ENCODE measurements at places on chromosomes 2 and 18.

GRCh38 chr2:27086090-27086723 is 365 bp upstream of the KHK start:
- peak; percentile 97 for DNase-seq

GRCh38 chr2:7182525-7182924 is 265.3 kb downstream of the RNF144A start:
- no peak for DNase-seq

- no peak for DNase-seq
Observed at GRCh38 chr18:9209279-9209678, 72.7 kb downstream of the ANKRD12 start.

- no peak for DNase-seq
Observed at GRCh38 chr2:207403950-207404349, 125.8 kb upstream of the CREB1 start.

DNA sequence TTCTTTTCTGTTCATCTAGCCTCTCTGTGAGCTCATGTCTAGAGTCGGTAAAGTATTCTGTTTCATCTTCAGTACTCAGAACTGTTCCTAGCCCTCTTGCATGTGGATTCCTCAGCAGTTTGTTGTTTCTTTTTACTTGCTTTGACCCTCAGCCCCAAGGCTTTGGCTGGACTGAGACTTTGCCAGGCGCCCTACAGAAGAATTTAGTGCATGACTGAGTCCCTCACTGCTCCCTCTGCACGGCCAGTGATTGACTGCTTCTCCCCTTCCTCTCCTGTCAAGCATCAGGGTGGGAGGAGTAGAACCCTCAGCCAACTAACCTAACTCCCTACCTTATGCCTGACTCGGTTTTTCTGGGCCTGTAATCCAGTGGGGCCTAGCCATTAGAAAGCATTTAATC is 109.8 kb downstream of the ESCO1 start:
- DNase-seq = no peak

GRCh38 chr2:88074854-88075292 is 7.2 kb downstream of the SMYD1 start:
- no peak for DNase-seq

DNA sequence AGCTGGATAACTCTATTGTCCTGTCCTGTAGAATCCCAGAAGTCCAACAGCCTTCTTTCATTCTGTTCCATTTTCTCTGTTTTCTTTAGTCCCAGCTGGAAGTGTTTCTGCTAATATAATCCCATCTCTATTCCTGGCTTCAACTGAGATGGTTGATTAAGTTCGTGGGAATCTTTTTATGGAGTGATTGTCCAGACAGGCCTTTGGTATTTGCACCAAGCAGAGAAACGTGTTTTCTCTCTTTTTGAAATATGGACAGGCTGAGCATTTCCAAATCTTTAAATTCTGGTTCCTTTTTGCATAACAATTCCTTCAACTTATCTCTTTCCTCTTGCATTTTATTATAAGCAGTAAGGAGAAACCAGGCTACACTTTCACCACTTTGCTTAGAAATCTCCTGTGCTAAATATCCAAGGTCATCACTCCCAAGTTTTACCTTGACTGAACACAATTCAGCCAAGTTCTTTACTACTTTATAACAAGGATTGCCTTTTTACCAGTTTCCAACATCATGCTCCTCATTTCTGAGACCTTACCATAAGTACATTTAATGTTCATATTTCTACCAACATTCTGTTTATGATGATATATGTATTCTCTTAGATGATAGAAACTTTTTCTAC is 108.8 kb downstream of the ZFP36L2 start:
- DNase-seq = no peak

GRCh38 chr2:134669731-134670669 is 48.8 kb downstream of the TMEM163 start:
- no peak for DNase-seq

GRCh38 chr2:139201516-139201915 is 421.3 kb upstream of the NXPH2 start:
- DNase-seq = no peak

DNA sequence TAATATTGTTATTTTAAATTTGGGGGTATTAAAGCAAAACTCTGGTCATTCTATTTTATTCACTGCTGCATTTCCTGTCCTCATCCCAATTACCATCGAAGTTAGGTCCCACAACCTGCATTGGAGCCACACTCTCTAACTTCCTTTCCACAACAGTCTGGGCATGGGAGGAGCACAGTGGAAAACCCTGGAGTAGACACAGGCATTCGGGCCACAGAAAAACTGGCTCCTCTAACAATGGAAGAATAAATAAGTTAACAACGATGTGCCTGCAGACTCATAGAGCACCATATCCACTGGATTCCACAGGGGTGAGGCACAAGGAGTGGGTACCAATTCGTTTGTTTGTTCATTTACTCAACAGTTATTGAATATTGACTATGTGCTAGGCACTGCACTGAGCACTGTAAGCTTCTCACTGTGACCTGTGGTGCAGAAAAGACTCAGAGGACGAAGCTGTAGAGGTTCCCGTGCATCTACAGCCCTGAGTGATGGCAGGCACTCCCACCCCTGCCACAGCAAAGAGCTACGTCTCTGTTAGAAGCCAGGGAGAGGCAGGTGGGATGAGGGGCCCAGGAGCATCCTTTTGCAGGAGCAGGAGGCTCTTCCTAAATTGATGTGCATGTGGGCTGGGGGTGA is 154.2 kb upstream of the PGAP1 start:
- no peak for DNase-seq

DNA sequence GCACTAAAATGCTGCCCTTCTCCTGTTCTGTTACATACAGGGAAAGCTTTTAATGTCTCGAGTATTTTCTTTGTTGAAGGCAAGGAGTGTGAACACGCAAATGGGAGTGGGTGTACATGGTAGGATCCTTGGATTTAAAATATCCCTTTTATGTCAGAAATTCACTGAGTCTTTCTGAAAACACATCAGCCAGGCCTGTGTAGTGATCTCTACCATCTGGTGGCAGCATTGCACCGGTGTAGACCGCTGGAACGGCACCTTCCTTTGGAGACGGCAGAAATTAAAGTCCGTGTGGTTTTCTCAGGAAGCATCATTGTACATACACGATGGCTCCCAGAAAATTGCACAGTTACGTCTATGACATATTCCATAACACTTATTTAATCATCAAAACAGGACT is 515.8 kb downstream of the GALR1 start:
- DNase-seq = no peak

- DNase-seq = no peak
Observed at GRCh38 chr2:78654941-78655340, 370.6 kb upstream of the REG3G start.
